ENCODE measurements at places on chromosomes 4 and X. TPM values are rescaled to one million over a fixed set of nuclear protein-coding genes. Genes with fewer than 3 reads are reported as not detected.

DNA sequence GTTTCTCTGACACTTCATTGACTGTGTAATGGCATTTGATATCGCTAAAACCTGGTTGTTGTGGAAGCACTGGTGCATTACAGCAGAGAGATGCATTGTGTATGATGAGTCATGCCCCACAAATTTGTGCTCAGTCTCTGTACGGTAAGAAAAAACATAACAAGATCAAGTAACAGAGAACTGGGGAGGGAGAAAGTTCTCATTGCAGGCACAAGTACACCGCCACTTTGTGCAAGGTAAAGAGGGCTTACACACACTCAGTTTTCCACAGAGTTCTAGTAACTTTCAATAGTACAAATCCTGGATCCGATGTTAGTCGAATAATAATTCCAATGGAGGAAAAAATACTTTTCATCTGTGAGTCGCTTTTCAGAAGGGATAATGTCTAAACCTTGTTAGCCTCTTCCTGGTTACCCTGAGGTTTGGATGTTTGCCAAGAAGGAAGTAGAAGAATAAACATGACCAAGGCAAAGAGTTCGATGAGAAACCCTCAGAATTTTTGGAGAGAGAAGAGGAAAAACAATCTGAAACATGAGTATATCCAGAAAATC, 512.5 kb upstream of the SLIT2 start:
- no peak for DNase-seq

DNA sequence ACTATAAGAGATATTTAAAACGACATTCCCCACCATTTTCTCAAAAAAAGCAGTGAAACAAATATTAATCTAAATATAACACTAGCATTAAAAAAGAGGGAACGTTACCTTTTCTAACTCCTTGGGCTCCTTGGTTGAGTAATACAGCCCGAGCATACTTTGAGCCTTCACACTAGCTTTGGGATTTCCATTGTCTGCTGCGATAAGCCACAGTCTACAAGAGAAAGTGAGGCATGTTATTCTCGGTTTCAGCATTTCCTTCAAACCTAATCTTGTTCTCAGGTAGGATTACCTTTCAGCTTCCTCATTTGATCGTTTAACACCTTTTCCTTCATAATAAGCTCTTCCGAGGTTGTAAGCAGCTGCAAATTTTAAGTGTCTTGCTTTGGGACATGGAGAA, 21.7 kb downstream of the LRP2BP start:
- no peak for DNase-seq

DNA sequence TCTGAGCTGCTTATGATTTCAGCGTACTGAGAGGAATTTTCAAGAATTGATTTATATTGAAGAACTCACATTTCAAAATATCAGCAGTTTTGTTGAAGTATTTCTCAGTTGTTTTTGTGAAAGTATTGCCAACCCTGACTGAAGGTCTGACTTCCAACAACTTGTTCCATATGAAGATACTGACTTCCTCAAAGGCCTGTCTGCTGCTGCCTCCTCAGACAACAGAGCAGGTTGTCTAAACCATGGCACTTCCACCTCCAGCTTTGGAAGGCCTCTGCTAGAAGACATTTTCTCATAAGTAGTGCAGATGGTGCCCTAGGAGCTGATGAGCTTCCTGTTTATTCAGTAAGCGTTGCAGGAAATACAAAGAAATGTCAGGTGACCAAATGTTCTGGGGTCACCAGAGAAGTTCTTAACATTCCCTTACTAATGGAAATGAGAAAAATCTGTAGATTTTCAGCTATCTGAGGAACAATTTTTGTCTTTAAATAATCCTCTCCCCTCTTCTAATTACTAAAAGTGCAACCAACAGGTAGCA, 28.8 kb downstream of the FGF2 start:
- no peak for DNase-seq

DNA sequence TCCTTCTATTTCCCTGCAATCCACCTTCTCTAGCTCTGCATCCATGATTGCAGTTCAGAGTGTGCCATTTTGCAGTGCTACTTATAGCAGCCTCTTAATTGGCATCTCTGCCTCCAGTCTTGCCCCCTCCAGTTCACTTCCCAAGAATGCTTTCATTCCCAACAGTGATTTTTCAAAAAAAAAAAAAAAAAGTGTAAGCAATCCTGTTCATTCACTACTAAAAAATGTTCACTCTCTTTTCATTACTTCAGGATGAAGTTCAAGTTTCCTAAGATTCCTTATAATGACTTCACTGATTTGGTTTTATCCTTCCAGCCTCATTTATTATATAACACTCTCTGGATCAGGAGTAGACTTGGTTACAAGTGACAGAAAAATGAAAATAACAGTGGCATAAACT, 124.7 kb upstream of the LNX1 start:
- no peak for DNase-seq

MTMR1 gene
- total RNA-seq = 20.2 TPM

DNA sequence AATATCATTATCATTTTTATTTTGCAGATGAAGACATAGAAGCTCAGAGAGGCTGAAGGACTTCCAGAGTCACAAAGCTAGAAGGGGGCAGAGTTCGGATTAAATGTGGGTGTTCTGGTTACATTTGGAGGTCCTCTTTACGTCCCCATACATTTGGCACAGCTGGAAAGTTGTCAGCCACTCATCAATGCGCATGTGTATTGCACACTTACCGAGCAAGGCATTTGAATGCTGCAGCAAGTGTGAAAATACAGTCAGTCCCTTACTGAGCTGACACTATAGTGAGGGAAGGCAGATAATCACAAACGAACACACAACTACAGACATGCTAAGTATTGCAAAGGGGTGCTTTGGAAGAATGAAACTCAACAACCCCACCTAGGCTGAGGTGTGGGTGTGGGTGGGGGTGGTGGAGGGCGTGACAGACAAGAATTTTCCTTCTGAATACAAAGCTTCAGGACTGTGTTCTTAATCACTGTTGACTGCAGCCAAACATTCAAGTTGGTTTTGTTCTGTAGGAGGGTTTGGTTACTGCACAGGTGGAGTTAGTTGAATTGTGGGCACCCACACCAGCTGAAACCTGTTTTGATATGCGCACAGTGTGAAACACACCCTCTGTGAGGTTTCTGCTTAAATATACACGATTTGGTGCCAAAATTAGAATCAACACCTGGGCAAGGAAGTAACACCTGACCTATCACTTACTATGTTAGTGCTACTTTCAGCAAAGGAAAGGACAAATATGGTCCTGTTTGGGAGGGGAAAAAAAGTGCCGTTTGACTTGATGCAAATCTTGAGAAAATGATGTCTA, 72.4 kb downstream of the COQ2 start:
- peak; percentile 57 for DNase-seq

DNA sequence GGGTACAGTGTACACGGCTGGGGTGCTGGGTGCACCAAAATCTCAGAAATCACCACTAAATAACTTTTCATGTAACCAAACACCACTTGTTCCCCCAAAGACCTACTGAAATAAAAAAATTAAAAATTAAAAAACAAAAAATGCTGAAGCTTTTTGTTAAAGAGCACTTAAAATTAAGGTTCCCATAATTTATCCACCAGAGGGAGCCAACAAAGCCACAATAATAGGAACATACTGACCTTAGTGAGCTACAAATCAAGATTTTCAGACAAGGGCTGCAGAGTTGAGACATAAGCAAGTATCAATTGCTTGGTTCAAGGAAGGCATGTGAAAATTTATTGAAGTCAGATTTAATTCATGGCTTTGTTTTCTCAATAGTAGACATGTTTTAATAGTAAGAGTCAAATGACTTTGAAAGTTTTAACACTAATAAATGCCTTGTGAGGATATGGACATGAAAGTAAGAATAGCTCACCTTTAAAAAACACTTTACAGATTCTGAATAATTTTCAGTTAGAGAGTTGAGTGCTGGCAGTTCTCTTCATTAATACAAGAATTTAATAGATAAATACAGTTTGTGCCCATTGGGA, 43.0 kb upstream of the SCOC start:
- DNase-seq = no peak

GRCh38 chr4:20813700-20814099, 113.4 kb downstream of the PACRGL start:
- no peak for DNase-seq

PABPC1L2B gene
- not detected for total RNA-seq

DNA sequence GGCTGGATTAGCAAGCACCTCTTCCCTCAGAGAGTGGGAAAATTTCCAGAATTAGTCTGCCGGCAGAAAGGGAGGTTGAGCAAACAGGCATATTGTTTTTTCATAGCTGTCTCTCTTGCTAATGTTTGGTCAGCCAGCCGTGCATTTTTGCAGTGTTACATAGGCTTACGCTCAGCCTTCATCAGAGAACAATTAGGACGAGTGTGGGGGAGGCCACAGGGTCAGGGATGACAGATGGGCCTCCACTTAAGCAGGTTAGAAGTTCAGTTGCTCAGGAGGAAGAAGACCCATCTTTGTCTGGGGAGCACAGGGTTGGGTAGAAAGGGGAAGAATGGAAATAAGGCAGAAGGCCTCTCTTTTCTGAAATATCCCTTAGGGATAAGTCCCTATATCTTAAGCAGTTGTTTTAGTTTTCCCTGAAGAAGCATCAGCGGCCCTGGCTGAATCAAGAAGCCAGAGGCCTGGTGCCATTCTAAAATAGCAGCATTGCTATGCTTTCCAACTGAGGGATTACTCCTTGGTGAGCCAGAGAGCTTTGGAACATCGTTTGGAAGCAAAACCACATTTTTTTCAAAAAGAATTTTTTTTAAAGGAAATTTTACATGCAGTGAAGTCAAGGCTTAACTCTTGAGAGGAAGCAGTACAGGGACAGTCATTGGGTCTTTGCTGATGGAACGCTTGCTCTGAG, 118.8 kb downstream of the SMIM20 start:
- DNase-seq = peak; percentile 24

CD38 gene
- total RNA-seq = 6.2 TPM

RAB9A gene
- total RNA-seq = 40.8 TPM

ADH7 gene
- total RNA-seq = not detected

DNA sequence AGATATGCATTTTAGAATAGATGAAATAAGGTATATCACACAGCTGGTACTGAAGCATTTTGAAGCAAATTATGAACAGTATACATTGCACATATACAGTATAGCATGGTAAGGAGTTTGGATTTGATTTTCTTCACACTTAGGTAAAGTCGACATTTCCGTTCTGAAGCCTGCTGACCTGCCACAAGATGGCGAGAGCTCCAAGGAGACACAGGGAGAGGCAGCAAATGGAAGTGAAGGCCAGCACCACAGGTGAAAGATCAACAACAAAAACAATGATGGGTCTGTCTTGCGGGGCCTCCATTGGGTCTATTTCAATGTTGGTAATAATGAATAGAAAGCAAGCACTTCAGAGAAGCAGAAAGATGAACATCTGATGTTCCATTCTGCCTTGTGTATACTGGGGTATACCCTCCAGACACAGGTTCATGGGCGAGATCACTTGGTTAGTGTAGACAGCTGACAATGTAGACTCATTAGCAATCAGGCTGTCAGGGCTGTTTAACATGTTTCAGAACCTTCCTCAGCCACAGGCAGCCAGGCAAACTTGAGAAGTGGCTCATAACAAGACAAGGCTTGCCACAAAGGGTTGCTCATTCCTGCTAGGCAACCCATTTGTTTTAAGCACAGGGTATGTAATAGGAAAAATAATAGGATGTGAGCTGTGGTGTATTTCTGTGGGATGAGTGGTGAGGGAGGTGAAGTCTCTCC, 21.4 kb upstream of the NOX1 start:
- peak; percentile 36 for DNase-seq

FGFR3 gene
- total RNA-seq = 79.1 TPM

GRCh38 chr4:7004331-7004730, 38.8 kb upstream of the TADA2B start:
- DNase-seq = no peak

LAMTOR3 gene
- 59.2 TPM for total RNA-seq

GRCh38 chr4:2281575-2282343, 19.9 kb upstream of the MXD4 start:
- peak; percentile 70 for DNase-seq

NHS gene
- 11.7 TPM for total RNA-seq

DNA sequence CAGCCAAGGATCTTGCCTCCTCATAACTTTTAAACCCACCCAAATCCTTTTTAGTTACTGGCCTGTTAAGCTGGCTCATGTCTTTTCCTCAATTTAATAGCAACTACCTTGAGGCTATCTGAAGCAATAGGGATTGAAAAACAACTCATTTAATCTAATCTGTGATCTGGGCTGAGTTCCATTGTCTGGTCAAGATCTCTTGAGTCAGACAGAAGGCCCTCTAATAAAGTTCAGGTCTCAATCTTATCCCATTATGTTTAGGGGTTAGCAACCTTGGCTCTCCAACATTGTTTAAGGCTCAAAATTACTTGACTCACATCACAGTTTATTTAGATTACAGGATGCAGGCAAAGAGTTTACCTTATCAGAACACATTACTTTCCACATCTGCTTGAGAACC, 436.1 kb downstream of the ANKRD50 start:
- DNase-seq = no peak

DNA sequence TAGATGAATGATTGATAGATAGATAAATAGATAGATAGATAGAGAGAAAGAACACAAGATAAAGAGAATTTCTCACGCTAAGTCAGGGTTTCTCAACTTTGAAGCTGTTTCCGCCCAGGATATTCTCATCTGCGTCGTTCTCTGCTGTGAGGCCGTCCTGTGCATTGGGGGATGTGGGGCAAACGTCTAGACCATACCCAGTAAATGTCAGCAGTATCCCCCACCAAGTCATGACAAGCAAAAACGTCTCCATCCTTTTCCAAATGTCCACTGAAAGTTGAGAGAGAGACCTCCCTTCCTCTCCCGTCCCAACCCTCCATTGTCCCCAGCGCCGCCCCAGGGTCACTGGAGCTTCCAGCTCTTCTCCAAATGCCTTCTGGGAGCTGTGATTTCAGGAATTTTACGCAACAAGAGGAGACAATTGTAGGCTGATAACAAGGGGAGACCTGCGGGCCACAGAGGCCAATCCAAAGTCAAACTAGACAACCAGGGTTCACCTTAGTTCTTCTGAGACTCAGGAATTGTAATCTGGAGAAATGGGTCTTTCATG, 8.9 kb upstream of the CRLF2 start:
- no peak for DNase-seq

STOX2 gene
- 4.3 TPM for total RNA-seq

WNK3 gene
- 0.14 TPM for total RNA-seq

CENPVL3 gene
- 0.16 TPM for total RNA-seq

ZGRF1 gene
- total RNA-seq = 3.7 TPM

ADAM29 gene
- total RNA-seq = not detected

SPANXN4 gene
- not detected for total RNA-seq

GRCh38 chr4:4734425-4734824, 125.0 kb upstream of the MSX1 start:
- no peak for DNase-seq

GRCh38 chr4:174563399-174563798, 41.1 kb upstream of the HPGD start:
- no peak for DNase-seq
